Tibial nerve (tissue), 4 donors: ENCODE measurements at places on chromosomes 11 and 22.
A peak's percentile ranks its signal among the peaks of the same experiment; 100 is the strongest.

GRCh38 chr11:96567667-96568066, 177.9 kb downstream of the JRKL start:
- no peak for DNase-seq

DNA sequence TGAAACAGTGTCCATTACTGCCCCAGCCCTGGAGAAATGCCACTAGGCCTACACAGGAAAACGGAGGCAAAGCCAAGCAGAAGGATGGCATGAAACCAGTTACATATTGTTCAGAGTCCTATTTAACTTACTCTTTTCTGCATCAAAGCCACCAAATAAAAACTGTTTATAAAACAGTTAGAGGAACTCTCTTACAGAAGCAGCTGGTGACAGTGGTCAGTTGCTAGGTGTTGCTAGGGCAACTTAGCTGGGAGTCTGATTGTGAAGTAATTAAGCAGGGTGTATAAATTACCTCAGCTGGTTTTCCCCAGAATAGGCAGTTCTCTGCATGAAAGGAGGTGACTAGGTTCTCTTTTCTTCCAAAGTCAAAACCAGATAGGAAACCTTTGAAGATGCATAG, 115.6 kb upstream of the ZBED5 start:
- no peak for DNase-seq

- DNase-seq, result no peak
Observed at GRCh38 chr11:95933594-95933993, 9.7 kb upstream of the MTMR2 start.

- DNase-seq, result no peak
Observed at GRCh38 chr22:47195156-47195483, 432.7 kb downstream of the TBC1D22A start.

- DNase-seq, result no peak
Observed at GRCh38 chr11:119617340-119617713, 111.7 kb downstream of the NECTIN1 start.

DNA sequence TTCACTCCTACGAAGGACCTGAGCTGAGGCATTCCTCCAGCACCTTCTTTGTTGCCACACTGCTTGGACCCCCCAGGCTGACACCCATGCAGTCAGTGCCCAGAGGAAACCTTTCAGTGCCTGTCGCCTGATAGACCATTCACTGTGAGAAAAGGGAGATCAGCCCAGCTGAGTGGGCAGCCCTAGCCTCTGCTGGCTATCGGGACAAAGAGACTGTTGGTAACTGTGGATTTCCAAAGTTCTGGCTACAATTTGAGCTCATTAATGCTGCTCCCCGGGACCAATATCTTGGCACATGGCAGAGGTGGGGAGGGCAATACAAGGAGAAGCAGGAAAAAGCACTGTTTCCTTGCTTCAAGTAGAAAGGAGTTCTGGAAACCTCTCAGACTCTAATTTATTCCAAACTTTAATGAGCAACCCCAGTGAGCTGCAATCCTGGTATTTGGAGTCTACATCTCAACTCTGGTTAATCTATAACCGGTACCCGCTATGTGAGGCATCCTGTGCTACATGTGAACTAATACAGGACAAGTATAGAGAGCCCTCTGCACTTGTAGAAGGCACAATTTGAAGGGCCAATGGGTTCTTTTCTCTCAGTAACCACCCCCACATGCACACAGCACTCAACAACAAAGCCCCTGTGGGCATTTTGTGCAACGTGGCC, 200.7 kb upstream of the NCAM1 start:
- DNase-seq, result no peak

GRCh38 chr11:131518305-131518838, 148.0 kb downstream of the NTM start:
- no peak for DNase-seq

GRCh38 chr11:133947321-133947756, 9.4 kb downstream of the IGSF9B start:
- DNase-seq, result no peak

- no peak for DNase-seq
Observed at GRCh38 chr11:113153847-113154246, 160.5 kb upstream of the TTC12 start.

DNA sequence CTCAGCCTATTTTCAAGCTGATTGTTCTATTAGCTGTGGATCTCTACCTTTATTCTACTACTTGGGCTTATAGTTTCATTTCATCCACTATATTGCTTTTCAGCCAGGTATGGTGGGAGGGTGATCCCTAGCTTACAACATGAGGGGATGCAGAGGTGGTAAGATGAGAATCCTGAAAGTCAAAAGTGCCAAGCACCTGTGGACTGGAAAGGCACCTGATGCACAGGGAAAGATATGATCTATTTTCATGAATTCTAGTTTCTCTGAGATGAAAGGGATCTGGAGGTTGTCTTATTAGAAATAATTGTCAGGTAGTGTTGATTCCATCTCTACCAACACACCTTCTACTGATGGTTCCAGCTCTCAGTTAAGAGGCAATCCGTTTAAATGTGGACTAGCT, 21.6 kb upstream of the IL18BP start:
- DNase-seq, result no peak

DNA sequence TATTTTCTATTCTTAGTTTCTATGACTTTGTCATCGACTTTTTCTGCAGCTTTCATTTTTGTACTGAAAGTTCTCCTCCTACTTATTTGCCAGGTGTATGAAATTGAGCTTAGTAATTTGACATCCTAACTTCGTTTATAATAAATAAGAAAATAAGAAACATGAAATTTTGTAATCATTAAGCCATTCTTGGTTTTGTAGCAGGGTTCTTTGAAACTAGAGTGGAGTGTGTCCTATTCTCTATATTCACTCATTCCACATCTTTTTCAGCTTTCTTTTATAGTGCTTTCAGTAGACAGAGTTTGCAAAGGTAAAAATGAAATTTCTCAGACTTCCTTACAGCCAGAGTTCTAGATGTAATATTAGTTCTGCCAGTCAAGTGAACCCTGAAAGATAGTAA, 47.8 kb downstream of the FANCF start:
- no peak for DNase-seq

GRCh38 chr11:20599221-20600019, at the start of gene SLC6A5:
Gene SLC6A5 (plus strand): TSS chr11:20599608. CDS start chr11:20599673, 65 bp downstream.
- DNase-seq, result no peak

DNA sequence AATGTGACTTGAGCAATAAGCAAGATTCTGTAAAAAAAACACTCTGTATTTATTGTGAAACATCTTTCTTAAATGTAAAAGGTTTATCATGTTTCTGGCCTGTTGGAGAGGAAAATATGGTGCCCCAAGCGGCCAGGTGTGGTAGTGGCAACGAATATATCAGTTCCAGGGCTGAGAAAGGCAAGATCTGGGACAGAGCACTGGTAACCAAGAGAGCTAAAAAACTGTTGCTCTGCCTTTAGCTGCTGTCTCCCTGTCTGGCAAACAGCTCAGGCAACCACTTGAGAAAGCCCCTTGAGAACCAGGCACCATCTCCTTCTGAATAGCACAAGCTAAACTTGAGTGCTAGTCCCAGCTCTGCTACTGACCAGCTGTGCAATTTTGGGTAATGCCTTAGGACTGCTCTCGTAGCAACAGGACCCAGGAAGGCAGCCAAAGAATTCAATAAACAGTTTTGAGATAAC, 129.9 kb downstream of the KCNC1 start:
- DNase-seq, result no peak

DNA sequence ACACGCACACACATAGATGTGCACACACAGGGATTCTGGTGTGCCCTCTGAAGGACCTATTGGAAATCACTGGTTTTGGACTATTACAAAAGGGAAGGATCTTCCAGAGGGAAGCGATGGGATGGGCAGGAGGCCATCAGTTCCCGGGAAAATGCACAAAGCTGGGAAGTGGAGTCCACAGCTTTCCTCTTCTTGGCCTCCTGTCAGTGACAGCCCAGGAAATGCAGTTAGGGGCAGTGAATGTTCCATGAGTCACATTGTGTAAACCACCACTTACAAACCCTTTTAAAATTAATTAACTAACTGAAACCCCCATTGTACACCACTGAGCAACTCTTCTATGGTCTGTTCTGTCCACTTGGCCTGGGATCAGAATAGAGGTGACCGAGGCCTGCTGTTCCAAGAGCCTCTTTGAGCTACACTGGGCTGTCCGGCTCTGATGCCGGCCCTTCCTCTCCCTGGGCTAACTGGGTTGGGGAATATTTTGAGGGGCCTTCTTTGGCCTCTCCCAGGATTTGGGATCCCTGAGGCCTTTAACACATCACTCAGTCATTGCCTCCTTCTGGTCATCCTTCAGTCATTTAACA, 137.7 kb downstream of the FEZ1 start:
- no peak for DNase-seq

GRCh38 chr11:86515297-86516094, 140.8 kb downstream of the CCDC81 start:
- DNase-seq, result no peak

DNA sequence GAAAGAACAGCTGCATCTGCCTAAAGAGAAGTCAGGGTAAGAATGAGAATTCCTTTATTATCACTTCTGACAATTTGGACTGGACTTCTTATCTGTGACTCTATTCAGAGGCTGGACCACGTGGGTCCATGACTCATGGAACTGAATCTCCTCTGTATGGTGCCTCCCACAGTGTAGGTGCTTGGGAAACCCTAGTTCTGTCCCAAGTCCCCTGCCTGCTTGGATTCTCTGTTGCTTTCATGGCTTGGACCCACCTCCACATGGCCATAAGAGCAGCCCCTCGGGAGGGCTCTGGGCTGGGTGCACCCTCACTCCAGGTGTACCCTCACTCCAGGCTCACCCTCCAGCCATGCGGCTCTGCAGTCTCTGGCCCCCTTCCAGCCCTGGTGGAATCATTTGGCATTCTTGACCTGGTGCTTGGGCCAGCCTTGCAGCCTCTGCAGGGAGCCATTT, 153.4 kb downstream of the CACNA1I start:
- no peak for DNase-seq

GRCh38 chr11:121451178-121451985, 732 bp upstream of the SORL1 start:
- DNase-seq, result no peak

- DNase-seq, result peak; percentile 50
Observed at GRCh38 chr22:17562906-17563870, at the start of gene SLC25A18. Gene SLC25A18 (plus strand): TSS chr22:17563498. CDS start chr22:17579945, 16,447 bp downstream.

DNA sequence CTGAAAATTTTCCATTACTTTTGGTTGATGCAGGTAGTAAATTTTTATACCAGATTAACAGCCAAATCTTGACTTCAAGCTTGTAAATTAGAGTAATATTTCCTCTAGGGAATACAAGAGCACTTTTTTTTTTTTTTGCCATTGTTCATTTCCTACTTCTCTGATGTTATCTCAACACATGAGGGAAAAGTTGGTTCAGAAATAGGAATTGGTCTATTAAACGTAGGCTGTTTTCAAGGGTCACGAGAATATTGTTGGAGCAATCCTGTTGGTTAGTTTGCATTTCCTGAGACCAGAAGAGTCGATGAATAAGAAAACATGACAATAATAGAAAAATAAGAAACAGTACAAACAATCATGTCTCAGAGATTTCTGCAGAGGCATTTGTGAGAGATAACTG, 453.9 kb upstream of the CCDC179 start:
- no peak for DNase-seq

DNA sequence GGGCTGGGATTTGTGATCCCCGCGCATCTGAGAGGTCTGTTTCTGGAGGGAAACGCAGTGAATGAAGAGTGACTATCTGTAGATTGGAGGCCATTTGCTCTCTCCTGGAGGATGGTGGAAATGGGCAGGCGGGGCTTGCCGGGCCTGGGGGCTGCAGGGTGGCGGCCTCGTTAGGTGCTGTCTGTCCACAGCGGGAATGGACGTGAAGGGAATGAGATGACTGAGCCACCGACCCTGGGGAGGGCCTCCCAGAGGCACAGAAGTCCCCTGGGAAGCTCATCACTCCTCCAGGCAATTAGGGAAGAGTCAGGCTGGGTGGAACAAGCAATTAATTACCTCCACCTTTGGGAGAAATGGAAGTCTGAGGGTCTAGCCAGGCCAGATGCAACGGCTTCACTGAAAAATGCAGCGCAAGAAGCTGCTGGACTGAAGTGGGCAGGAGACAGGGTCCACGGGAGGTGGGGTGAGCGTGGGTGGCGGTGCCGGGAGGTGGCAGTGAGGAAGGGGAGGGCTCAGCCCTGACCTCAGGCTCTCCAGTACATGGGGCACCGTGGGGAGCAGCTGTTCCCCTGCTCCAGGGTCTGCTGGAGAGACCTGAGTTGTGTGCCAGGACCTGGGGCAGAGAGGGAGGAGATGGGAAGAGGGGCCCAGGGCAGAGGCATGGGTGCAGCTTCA, 524.5 kb downstream of the BRD1 start:
- no peak for DNase-seq

GRCh38 chr22:47616396-47617020, 854.1 kb downstream of the TBC1D22A start:
- no peak for DNase-seq

DNA sequence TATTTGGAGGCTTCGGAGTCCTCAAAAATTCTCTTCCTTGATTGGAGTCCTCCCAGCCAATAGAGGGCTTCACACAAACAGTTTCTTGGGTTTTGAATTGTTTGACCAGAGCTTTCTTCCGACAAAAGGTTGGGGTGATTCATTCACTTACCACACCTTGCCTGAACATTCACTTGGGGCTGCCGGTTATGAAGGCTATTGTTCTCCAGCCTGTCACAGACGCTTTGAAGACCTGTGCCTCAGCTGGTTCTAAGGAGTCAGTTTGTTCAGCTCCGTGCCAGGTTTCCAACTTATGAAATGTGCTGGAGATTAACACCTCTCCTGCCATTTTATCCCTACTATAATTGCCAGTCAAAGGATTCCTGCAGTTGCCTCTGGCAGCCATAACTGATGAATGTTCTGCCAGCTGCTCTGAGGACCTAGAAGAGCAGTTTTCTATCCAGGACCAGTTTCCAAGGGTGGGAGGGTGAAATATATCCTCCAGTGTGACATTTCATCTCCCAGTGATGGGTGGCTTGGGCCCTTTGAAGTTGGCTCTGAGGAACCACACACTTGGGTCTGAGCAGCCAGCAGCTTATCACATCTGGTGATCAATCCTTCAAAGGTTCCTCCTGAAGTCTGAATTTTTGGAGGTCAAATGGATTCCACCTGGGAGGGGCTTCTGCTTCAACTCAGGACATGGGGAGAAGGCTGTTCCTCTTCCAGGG, 31.4 kb downstream of the LIMK2 start:
- no peak for DNase-seq

GRCh38 chr11:80031014-80031600, 590.3 kb upstream of the TENM4 start:
- DNase-seq, result no peak
